ENCODE measurements at places on chromosomes 1 and 21.

DNA sequence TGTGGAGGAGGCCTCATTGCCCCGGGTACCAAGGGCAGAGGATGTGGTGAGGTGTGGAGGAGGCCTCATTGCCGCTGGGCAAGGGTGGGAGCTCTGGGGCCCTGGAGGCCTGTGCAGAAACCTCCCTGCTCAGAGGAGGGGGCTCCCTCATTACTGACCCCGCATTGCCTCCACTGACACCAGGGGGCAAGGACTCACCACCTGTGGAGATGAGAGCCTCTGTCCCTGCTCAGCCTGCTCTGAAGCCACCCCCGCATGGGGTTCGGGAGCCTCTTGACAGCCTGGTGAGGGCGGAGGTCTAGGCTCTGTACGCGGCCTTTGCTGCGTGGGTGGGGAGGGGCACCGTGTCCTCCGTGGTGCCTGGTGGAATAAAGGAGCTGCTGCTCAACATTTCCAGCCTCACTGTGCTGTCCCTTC is 95.0 kb upstream of the COL6A1 start:
- DNase-seq = no peak

DNA sequence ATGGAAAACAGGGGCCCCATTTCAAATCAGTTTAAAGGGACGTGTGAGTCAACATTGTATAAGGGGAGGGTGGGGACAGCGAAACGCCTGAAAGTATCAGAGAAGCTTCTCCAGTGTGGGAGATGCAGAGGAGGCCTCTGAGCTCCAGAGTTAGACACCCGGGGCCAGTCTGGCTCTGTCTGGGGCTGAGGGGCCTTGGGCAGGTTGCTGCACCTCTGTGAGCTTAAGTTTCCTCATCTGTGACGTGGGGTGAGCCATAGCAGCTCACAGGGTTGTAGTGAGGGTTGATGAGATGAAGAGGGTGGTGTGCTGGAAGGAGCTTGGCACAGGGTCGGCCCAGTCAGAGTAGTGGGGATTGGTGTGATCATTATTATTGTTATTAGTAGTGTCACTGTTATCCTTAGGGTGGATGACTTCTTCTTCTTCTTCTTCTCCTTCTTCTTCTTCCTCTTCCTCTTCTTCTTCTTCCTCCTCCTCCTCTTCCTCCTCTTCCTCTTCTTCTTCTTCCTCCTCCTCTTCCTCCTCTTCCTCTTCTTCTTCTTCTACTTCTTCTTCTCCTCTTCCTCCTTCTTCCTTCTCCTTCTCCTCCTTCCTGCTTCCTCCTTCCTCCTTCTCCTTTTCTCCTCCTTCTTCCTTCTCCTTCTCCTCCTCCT is 282.0 kb downstream of the PTPRU start:
- DNase-seq = no peak

- DNase-seq = no peak
These were observed 149.2 kb downstream of the RASAL2 start for GRCh38 chr1:178243119-178243518.

GRCh38 chr1:7583291-7584096 is 187.6 kb upstream of the VAMP3 start:
- peak; percentile 15 for DNase-seq

DNA sequence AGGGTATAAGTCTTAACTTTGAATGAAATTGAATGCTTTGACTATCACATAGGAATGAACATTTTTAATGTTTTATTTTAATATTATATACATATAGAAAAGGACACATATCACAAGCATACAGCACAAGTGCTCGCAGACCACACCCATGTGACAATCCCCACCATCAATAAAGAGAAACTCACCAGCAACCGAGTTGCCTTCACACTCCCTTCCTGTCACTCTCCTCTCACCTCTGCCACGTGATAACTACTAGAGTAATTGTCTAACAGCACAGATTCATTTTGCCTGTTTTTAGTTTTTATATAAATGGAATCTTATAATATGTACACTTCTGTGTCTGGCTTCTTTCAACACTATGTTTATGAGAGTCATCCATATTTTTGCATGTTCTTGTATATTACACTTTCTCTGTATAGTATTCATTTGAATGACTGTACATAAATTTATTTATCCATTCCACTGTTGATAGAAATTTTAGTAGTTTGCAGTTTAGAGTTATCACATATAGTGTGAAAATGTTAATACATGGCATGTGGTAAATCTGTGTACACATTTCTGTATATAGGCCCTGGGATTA is 304.9 kb upstream of the DUSP10 start:
- DNase-seq = no peak

DNA sequence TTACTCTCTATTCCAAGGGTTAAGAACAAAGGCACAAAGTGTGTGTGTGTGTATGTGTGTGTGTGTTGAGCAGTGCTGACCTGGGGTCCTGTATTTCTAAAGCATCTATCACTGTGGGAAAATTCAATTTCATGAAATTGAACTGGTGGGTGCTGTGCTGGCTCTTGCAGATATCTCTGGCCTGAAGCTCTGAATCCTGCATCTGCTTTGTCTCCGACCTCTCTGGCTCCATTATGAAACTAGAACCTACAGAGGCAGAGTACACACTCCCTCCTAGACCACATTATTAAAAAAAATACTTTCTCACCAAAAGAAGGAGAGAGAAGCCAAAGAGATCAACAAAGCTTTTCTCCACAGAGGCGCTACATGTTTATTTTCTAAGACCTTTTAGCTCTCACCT is 88.4 kb upstream of the PDE4B start:
- DNase-seq = no peak

DNA sequence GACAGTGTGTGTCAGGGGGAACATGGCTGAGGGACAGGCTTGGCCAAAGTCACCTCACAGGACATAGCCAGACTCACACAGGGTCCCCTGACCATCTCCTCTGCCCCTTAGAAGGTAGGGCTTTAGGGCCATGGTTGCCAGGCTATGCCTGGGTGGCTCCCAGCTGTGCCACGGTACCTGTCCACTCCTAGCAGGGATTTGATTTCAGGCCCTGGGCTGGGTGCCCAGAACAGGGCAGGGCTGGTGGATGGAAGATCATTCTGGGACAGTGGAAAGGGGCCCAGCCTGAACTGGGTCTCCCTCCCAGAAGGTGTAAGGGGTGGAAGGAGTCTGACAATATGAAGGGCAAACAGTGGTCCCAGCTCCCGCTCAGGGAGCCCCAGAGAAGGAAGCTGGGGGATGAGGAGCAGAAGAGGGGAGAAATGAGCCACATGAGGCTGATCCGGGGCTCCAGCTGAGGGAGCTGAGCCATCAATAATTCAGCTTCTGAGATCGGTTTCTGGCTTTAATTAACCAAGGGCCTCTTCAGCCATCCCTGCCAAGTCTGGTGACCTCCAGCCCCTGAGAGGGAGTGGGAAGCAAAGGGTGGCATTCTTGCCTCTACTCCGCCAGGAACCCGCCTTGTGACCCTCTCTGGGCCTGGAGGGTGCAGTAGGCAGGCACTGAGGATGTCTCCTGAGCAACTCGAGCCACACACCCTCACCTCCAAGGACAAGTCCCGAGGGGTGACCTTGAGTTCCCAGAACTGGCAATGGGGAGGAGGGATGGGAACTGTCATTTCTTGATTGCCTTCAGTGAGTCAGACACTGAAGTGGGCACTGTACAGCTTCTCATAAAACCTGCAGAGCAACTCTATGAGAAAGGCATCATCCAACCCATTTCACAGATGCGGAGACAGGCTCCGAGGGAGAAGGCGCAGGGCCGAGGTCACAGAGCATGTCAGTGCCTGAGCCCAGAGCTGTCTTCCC is 2.1 kb downstream of the CD164L2 start:
- DNase-seq = no peak

- DNase-seq = no peak
These were observed 25.9 kb downstream of the KIRREL1 start for GRCh38 chr1:158019171-158019868.

GRCh38 chr21:16082038-16082816 is 352.4 kb downstream of the USP25 start:
- DNase-seq = no peak

DNA sequence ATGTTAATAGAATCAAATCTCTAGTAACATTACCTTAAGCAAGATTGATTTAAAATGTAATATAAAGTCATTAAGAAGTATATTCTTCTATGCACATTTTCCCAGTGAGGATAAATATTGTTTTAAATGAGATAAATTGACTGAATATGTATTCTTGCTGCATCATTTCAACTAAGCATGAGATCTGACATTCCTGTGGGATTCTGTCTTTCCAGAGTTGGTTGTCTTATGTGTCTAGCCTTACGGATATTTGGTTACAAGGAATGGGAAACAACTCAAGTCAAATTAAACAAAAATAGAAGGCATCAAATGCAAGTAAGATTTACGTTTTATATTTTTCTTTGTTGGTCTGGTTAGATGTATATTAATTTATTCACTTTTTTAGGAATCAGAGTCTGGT is 287.5 kb downstream of the PTGER3 start:
- DNase-seq = no peak

GRCh38 chr21:35233756-35234155 is 184.7 kb upstream of the RUNX1 start:
- no peak for DNase-seq

- no peak for DNase-seq
These were observed 22.8 kb downstream of the A3GALT2 start for GRCh38 chr1:33297911-33298622.

DNA sequence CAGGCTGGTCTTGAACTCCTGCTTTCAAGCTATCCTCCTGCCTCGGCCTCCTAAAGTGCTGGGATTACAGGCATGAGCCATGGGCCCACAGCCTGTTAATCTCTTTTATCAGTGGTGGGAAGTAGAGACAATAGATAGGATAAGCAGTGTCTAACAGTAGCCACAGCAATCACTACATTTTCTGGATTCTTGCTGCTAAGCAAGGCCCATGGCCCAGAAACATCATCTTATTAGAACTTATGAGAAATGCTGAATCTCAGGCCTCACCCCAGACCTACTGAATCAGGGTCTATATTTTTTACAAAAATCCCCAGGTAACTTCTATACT is 29.7 kb downstream of the IGFN1 start:
- no peak for DNase-seq

GRCh38 chr21:14630556-14631069 is 84.5 kb upstream of the SAMSN1 start:
- DNase-seq = no peak

GRCh38 chr1:1540090-1540817 is at the start of gene TMEM240:
TSS of gene TMEM240 (minus strand) at chr1:1540624. CDS start at chr1:1540346, 278 bp downstream.
- peak; percentile 62 for DNase-seq

DNA sequence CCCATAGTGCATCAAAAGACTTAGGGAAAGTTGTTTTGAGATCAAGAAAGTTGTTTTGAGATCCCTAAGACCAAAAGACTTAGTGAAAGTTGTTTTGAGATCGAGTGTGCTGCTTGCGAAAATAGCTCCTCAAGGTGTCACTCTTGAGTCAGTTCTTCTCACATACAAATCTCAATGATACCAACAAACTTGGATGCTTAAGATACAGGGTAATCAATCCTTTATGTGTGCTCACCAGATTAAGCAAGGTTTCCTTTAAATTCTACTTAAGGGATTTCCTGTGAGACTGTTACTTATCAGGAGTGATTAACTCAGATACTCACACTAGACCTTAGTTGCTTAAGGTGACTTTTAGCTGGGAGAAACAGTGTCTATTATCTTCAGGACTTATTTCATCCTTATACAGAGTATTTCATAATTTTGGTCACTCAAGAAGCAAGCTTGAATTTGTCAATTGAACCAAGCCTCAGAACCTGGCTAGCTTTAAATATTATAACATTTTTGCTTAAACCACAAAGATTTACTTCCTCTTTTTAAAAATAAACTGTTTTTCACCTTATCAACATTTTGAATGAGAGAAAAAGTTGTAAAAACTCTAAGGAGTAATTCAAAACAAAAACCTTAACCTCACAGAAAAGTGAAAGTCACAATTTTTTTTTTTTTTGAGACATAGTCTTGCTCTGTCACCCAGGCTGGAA is 8.0 kb upstream of the RLF start:
- no peak for DNase-seq

GRCh38 chr1:31405578-31406245 is 7.3 kb upstream of the SERINC2 start:
- DNase-seq = no peak

DNA sequence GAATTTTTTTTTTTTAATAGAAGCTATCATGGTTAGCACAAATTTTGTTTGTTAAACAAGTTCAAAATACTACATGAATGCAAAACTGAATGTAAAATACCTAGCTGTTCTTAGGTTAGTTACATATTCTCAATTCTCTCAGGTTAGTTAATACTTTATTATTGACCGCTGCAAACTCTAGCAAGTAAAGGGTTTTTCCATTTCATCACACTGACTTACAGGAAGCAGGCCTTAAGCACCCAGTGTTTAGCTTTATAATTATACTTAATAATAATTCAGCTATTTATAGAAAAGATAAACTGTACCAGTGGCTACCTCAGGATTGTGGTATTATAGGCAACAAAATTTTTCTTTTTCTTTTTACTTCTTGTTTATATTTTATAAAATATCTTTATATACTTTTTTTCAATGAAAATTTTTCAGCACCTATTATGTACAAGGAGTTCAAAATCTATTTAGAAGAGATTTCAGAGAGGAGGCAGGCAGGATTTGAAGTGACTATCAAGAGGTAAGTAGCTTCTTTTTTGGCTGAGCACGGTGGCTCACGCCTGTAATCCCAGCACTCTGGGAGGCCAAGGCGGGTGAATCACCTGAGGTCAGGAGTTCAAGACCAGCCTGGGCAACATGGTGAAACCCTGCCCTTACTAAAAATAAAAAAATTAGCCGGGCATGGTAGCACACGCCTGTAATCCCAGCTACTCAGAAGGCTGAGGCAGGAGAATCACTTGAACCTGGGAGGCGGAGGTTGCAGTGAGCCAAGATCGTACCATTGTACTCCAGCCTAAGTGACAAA is 17.9 kb downstream of the PLPP3 start:
- no peak for DNase-seq

GRCh38 chr1:212754193-212754592 is 37.4 kb downstream of the NSL1 start:
- peak; percentile 42 for DNase-seq

DNA sequence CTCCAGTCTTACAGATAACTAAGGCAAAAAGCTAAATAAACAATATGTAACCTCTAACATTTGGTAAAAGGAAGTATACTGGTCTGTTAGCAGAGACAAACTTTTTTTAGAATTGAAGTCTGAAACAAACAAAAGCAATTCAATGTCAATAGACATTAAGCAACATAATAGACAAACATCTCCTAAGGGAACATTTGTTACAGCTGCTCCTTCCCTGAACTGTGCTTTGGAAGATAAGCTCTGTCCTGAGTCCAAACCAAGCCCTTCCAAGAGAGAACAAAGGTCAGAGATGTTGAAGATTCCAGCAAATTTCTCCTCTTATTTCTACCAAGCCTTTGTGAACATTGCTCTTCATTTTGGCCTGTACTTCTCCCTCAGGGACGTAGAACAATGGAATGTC is 25.3 kb downstream of the FMO2 start:
- no peak for DNase-seq

DNA sequence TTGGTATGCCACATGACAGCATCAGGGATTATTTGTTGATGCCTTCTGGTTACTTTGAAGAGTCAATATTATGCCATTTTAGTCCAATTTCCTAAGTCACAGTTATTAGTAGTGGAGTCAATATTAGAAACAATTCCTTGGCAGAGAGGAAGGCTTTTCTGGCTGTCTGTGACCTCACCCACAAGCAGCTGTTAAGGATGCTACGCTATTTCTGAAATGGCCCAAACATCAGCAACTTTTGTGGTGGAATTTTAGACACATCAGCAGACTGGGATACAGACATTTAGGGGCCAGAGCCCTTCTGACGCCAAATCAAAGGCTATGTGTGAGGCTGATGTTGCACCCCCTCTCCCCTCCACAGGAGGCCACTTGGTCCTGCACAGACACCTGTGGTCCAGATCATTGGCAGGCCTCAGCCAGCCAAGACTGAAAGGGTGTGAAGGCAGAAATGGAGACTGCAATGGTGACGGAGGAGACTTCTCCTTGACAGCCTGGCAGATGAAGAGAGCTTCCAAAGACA is 9.2 kb upstream of the RXRG start:
- DNase-seq = no peak

- DNase-seq = no peak
These were observed 25.0 kb downstream of the CD247 start for GRCh38 chr1:167493372-167493771.
